Kidney epithelial cell (primary cell): ENCODE measurements at places on chromosomes 11 and 22. TPM values are rescaled to one million over a fixed set of nuclear protein-coding genes. Genes with fewer than 3 reads are reported as not detected.

DNA sequence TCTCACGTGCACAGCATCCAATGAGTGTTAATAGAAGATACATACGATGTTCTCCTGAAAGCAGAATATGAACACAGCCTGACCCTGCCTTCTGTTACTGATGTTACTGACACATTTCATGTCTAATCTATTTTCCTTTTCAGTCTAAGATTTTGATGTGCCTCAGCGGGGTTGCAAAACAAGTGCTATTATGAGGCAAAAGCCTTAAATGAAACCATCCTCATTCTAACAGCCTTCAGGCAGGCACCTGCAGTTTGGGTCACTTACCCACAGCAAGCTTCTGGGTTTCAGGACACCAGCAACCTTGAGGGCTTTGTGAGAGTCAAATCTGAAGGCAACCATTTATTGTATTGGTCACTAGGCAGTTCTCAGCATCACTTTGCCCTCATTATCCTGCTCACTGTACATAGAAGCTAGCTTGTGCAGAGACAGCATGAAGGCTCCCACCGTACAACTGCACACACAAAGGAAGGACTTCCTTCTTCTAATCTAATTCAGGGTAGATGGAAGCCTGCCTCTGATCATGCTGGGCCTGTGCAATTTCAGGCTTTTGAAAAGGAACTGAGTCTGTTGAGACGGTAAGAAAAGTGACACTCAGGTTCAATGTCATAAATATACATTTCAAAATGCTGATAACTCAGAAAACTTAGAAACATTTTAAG, 183.2 kb upstream of the PITPNB start:
- DNase-seq = no peak

GRCh38 chr11:120817158-120817557, 206.7 kb upstream of the TBCEL start:
- DNase-seq = no peak

- DNase-seq = no peak
Observed at GRCh38 chr11:1516273-1517067, 29.9 kb upstream of the MOB2 start.

GRCh38 chr11:64787526-64788320, 9.4 kb upstream of the SF1 start:
- DNase-seq = no peak

The MRGPRD gene
- not detected in 2 replicates for total RNA-seq

DNA sequence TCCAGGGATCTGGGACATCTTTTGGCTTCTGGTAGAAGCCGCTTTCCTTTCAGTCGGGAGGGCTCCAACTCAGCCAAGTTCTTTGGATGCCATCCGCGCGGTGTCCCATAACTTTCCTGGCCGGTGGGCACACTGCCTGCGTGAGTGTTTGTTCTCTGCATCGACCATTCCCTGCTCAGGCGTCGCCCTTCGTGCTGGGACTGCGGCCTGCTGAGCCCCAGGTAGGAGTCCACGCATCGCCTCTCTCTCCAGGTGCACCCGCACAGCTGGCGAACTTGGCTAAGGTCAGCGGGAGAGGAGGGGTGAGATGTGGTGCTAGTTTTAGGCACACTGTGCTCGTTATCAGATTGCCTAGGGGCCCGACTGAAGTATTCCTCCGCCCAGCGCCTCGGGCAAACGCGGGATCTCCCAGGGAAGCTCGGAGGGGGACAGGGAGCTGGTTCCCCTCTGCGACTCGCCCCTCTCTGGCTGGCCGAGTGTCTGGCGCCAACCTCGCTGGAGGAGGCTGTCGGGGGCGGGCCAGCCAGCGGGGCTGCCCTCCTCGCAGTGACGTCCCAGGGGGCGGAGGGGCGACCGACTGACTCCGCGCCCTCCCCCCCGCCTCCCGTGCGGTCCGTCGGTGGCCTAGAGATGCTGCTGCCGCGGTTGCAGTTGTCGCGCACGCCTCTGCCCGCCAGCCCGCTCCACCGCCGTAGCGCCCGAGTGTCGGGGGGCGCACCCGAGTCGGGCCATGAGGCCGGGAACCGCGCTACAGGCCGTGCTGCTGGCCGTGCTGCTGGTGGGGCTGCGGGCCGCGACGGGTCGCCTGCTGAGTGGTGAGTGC, at the start of gene LAYN:
LAYN (plus strand) TSS at position 607 of the 823 bp plus-strand sequence; CDS start at position 731, 124 bp downstream.
- DNase-seq = no peak

The SRPRA gene
- 86.2 and 101 TPM in 2 replicates for total RNA-seq

The UBQLN3 gene
- total RNA-seq = not detected in 2 replicates
